NCI-H748 treated with DMSO at 0.1 percent for 48 hours (cell line): ENCODE measurements at places on chromosomes 5 and 9.

GRCh38 chr9:95336281-95336680 lies 18.8 kb upstream of the FANCC start:
- no peak for DNase-seq

DNA sequence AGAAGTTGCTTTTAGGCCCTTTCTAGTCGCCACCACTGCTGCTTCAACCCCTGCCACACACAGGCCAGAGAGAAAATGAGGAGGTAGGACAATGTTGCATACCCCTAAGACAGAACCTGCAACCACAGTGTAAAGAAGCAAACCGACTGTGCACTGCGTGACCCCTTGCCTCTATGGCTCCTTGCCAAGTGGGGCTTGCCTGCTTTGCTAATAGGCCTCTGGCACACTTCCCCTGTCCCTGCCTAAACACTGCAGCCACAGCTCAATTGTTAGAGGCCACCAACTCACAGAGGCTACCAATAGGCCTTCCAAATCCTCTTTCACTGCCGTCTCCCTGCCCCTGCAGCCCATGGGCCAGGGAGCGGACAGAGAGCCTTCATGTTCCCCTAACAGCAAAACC lies 280.1 kb downstream of the CDH10 start:
- DNase-seq, result peak; percentile 29

DNA sequence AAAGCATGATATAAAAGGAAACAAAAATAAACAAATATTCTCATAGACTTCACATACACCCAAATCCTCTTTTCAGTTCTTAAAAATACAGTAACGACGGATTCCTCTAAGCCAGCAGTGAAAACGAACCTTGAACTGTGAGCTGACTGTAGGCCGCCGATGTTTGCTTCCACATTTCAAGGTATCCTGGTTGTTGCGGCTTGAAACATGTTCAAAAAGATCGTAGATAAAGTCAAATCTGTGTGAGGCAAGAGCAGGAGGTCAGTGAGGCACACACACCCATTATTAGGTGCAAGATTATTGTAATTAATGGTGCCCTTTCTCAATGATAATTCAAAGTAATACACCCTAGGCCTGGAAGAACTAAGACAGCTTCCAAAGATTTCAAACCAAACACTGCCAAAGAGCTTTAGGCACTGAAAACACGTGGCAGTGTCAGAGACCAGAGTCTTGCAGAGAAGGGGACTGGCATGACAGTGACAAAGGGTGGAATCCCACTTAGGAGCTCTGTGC lies 141.2 kb upstream of the RETREG1 start:
- DNase-seq, result no peak

GRCh38 chr9:133129001-133129795 lies 8.2 kb upstream of the RALGDS start:
- no peak for DNase-seq

GRCh38 chr5:119930490-119930889 lies 301.1 kb downstream of the FAM170A start:
- no peak for DNase-seq

DNA sequence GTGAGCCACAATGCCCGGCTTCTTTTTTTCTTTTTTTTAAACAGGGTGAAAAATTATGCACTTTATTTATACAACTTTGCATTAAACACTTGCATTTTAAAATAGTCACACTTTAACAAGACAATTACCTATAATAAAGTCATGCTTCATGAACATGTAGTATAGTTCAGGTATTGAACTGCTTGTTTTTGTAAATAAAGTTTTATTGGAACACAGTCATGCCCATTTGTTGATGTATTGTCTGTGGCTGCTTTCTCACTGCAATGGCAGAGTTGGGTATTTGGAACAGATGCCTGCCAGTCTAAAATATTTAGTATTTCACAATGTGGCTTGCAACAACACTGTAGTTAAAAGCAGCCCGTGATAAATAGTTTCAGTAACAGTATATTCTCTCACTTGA lies 32.8 kb upstream of the CCL21 start:
- DNase-seq, result no peak

DNA sequence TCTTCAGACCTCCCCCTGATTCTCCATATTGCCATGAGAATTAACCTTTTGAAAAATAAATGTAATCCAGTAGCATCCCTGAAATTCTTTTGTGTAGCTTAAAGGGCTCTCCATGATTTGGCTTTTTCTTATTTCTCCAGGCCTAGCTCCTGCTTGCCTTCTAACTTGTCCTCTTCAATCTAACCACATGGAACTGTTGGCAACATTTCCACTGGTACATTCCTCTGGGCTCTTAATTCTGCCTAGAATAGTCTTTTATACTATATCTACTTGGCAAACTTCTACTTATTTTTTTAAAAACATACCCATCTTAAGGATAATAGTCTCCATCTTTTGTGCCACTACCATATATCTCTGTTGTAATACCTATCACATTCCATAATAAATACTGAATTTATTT lies 54.1 kb downstream of the GNG10 start:
- DNase-seq, result no peak

DNA sequence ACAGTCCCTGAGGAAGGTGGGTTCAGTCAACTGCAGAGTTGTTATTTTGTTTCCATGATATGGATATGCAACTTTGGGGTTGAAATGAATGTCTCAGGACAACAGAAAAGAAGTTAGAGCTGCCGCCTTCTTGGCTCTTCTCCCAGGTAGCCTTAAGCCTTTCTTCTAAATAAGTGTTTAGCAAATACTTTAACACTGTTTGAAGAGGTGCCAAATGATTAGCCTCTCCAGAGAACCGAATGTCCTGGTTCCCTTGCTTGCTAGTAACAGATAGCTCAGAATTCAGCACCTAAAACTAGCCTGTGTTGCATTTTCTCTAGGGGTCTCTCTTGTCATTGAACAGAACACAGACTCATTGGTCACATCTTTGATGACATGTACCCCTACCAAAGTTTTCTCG lies 127.7 kb upstream of the PIK3R1 start:
- no peak for DNase-seq

DNA sequence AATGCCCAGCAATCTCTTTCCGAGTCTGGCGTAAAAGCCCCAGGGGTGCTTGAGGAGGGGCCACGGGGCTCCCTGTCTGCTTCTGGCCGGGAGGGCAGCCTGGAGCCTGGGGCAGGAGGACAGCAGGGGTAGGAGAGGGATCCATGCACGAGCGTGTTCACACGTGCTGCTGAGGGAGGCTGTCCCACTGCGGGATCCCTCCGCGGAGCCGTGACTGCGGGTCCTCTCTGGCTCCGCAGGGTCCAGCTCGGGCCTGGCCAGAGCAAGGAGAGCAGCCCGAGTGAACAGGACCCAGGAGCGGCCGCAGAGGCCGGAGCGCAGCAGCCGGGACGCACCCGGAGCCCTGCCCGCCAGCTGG lies 78.4 kb downstream of the ZNF354C start:
- no peak for DNase-seq

- no peak for DNase-seq
Measured at GRCh38 chr5:5387192-5387591, 35.3 kb upstream of the ICE1 start.

DNA sequence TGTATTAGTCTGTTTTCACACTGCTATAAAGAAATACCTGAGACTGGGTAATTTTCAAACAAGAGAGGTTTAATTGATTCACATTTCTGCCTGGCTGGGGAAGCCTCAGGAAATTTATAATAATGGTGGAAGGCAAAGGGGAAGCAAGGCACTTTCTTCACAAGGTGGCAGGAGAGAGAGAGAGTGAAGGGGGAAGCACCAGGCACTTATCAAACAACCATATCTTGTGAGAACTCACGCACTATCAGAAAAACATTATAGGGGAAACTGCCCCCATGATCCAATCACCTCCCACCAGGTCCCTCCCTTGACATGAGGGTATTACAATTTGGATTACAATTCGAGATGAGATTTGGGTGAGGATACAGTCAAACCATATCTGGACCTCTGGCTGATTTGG lies 34.7 kb downstream of the ADRB2 start:
- DNase-seq, result no peak

- no peak for DNase-seq
Measured at GRCh38 chr9:112777914-112778313, 27.4 kb downstream of the SNX30 start.

- DNase-seq, result no peak
Measured at GRCh38 chr5:128453121-128453520, 84.9 kb downstream of the FBN2 start.

- DNase-seq, result no peak
Measured at GRCh38 chr5:133618141-133618540, 5.8 kb upstream of the FSTL4 start.

GRCh38 chr9:14323985-14324650 lies 10.2 kb upstream of the NFIB start:
- DNase-seq, result no peak

GRCh38 chr5:158845941-158846340 lies 253.8 kb downstream of the EBF1 start:
- DNase-seq, result no peak

DNA sequence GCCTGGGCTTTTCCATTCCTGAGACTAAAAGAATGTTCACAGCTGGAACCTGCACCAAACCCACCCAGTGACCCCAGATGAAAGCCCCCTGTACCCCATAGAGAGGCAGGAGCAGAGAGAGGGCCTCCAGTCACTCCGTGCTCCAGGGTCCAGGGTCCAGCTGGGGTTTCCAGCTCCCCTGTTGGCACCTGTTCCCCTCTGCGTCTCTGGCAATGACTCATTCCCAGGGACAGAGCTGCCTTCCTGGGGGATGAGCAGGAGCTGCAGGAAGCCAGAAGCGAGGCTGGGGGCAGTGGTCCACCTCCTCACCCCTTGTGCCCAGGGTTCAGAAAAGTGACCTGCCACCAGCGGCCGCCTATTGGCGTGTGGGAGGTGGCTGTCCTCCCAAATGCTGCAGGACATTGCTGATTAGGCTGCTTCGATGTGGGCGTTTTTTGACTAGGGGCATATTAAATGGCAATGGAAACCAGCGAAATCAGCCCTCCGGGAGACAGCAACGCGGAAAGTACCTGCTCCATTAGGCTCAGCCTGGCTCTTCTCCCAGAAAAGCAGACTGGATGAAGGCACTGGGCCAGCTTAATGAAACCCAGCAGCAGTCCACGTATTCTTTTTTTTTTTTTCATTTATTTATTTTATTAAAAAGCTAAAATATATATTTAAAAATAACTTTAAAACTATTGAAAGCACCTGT lies 97.4 kb downstream of the DAP start:
- no peak for DNase-seq

DNA sequence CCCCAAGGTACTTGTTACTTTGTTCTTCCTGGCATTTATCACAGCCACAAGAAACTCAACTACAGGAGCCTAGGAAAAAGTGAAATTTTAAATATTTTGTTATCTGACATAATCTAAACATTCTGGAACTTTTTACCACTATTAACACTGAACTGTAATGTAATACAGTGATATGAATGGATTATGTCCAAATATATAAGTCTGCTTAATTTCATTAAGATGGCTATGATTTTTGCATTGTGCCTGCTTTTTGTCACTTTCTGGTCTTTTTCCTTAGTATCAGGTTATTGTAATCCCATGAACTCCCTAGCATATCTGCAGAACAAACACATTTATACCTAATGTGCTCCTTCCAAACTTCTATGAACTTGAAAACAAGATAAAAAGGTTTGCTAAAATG lies 35.8 kb downstream of the PJA2 start:
- no peak for DNase-seq

DNA sequence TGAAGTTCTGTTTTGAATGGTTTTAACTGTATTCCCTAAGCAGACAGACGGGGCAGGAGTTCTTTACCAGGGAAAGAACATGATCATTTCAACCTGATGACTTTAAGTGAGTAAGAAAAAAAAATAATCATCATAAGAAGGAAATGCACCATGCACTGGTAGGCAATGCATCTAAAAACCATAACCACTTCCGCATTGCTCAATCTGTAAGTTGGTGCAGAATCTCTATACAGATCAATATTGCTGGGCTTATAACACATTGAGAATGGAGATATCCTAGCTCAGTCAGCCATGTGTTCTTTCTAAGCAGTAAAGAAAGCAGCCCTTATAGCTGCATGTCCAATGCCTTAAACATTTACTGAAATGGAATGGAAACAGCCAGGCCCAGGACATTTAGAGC lies 407.1 kb upstream of the DMAC1 start:
- no peak for DNase-seq

- peak; percentile 41 for DNase-seq
Measured at GRCh38 chr5:43661102-43661501, 58.1 kb downstream of the NNT start.

- no peak for DNase-seq
Measured at GRCh38 chr9:17829812-17830385, 251.0 kb downstream of the SH3GL2 start.

DNA sequence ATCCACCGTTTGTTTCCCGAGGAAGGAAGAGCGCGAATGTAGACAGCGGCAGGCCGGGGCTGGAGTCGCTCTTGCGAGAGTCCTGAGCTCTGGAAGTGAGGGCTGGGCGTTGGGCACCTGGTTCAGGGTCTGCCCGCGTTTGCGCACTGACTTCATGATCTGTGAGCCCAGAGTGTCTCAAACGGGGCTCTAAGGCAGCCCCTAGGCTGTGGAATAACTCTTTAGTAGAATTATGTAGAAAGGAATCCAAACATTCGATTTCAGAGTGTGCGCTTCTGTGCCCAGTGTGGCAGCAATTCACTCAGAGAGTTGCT lies 478 bp upstream of the GGTA1 start:
- no peak for DNase-seq

GRCh38 chr5:180162304-180162661 lies 46.7 kb downstream of the RASGEF1C start:
- no peak for DNase-seq

DNA sequence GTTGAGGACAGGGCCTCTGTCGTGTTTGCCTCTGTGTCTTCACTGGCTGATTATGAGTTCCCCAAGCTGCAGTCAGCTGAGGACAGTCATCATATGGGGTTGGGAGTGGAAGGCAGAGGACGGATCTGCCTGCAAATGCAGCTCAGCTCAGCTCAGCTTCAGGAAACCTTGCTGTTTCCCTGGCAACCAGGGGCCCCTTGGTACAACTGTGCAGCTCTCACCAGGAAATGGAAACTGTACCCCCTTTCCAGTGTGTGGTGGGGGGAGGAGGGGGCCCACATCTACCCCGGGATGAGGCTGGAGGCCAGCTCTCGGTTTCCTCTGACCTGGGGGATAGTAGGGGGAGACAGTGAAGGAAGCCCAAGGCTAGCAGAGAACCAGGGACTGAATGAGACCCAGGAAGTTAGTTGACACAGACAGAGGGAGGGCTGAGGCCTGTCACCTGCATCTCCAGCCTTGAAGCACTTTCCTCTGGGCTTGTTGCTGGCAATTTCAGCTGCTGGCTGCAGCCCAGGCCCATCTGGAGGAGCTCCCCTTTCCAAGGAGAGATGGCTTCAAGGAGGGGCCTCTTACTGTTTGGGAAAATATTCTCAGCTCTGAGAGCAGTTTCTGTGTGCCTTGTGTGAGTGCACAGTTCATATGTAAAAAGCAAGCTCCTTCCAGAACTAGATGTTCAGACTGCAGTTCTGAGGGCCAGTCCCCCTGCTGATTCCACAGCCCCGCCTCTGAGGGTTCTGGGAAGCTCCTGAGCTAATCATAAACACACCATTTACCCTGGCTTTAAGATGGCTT lies 6.9 kb downstream of the ANXA6 start:
- DNase-seq, result no peak

- DNase-seq, result no peak
Measured at GRCh38 chr9:129227843-129228189, 49.8 kb upstream of the IER5L start.

GRCh38 chr9:11312966-11313365 lies 700.2 kb upstream of the PTPRD start:
- no peak for DNase-seq

- peak; percentile 91 for DNase-seq
Measured at GRCh38 chr5:94691949-94692348, 73.5 kb downstream of the SLF1 start.
